AG04450 (cell line): ENCODE measurements at places on chromosomes 11 and 22.

- DNase-seq = no peak
Measured at GRCh38 chr11:74320538-74320937, 9.1 kb upstream of the P4HA3 start.

- DNase-seq = no peak
Measured at GRCh38 chr11:98227278-98227677, 793.5 kb upstream of the CNTN5 start.

DNA sequence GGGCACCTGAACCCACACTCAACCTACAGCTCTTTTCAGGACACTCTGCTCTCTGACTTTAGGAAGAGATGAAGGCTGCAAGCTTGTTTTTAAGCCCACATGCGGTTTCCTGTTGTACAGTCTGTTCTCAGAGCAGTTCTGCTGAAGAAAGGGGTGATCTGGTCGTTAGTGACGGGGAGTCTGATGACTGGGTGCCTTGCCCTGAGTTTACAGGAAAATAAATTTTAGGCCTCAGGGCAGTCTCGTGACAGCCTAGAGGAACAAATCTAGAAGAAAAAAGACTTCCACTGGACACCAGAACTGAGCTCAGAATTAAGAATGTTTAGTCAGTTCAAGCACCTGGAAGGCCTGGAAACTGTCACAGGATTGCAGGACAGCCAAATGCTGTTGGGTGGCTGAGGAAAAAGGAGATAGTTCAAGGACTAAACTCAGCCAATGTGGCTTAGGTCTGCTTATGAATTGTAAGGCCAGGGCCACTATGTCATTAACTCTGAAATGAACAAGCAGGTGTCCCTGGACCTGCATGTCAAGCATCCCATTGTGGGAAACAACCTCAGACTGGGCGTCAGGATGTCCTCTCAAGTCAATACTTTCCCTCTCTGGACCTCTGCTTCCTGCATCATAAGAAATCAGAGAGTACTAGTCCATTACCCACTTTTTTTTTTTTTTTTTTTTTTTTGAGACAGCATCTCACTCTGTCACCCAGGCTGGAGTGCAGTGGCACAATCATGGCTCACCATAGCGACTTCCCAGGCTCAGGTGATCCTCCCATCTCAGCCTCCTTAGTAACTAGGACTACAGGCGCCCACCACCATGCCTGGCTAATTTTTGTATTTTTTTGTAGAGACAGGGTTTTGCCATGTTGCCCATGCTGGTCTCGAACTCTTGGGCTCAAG is 5.7 kb downstream of the PIK3IP1 start:
- DNase-seq = no peak

- peak; percentile 71 for DNase-seq
Measured at GRCh38 chr11:27861706-27862430, 161.6 kb upstream of the BDNF start.

DNA sequence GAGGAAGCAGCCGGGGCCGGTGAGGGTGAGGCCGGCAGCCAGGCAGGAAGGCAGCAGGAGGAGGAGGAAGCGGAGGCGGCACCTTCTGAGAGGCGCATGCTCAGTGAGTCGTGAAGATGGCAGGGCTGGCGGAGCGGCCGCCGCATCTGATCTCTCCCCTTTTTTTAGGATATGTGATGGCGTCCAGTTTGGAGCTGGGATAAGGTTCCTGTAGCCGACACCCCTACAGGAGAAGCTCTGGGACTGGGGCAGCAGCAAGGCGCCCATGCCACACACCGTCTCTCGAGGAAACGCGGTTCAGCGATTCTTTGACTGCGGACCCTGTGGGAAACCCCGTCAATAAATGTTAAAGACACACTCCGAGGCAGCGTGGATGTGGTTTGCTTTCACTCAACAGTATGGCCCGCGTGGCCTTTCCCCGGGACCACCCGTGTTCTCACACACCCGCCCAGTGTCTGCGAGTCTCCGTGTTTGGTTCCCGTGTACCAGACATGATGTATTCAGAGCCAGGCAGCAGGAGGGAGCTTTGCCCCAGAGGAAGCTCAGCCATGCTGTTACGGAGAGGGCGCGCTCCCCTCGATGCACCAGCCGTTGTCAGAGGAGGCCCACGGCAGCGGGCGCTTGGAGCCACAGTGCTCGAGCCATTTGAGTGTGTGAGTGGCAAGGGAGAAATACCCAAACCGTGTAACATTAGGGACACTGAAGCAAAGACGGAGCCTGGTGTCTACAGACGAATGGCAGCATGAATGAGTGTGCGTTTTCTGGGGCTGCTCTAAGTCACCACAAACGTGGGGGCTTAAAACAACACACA is 27.7 kb upstream of the PARVB start:
- no peak for DNase-seq

DNA sequence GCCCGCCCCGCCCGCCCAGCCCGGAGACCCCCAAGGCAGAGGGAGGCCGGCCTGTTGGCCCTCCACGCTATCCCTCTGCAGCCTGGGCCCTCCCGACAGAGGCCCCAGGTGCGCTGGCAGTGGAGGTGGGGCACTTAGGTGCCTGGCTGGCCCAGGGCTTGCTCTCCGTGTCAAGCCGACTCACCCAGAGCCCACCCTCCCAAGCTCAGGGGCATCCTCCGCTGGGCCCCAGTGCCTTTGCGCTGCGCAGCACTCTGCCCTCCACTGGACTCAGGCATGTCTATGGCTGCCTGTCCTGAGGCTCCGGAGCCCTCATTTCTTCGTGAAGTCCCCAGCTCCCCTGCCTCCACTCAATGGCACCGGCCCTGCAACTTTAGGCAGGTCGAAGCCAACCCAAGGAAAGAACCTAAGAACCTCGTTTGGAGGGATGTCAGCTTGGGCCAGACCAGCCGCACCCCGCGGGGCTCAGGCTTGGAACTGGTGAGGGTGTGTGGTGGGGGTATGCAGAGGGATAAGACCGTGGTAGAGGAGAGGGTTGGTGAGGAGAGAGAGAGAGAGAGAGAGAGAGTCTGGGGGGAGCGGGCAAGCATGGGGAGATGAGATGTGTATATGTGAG is 6.1 kb downstream of the SMIM45 start:
- no peak for DNase-seq

DNA sequence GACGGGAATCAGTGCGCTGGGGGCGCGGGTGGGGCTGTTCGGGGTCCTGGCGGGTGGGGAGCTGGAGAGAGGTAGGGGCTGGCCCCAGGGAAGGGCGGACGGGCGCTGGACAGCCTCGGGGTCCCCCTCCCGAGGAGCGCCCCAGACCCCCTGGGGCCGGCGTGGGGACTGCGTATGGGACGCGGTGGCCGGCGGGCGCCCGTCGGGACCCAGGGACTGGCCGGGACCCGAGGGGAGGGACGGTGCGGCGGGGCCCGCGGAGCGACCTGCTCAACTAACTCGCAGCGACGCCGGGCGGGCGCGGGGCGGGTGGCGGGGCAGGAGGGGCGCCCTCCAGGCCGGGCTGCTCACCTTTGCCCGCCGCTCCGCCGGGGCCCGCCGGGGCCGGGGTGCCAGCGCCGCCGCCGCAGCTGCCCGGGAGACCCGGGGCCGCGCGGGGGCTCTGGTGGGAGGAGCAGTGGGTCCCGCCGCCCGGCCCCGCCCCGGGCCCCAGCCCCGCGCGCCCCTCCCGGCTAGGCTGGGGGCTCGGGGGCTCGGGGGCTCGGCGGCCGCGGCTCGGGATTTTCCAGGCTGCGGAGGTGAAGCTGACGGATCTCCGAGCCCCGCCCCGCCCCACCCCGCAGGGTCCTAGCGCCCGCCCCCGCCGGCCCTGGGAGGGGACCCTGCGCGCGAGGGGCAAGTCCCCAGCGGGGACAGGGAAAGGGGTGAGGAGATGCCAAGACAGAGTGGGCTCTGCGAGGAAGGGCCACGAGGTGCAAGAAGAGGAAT is 12.3 kb downstream of the STARD10 start:
- no peak for DNase-seq

DNA sequence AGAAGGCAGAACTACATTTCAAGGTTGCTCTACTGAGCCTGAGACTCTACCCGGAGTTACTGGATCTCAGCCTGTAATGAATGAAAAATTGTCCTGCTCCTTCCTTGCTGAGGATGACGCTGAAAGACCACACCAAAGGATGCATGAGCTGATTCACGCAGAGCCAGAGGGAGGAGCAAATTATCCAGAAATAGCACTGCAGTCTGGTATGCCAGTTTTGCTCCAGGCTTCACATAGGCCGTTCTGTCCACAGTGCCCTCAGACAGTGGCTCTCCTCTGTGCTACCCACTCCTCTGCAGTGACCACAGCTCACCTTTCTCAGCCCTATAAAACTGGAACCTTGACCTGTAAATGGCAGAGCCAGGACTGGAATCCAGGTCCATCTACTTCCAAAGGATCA is 79.3 kb upstream of the GALNT18 start:
- DNase-seq = peak; percentile 1

DNA sequence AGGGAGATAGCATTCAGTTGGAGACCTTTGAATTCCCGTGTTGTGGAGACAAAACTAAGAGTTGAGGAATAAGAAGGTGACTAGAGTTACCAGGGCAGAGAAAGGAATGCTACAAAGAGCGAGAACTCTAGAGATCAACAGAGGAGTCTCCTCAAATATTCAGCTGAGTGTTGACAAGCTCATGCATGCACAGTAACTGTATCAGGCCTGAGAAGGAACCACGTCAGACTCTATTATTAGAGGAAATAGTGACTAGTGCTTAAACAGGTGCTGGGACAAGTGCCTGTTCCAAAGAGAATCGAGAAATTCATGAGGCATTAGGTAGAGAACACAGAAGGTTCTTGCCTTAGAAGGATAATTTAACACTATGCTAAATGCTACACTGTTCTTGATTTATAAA is 333.8 kb upstream of the CHORDC1 start:
- no peak for DNase-seq

- DNase-seq = no peak
Measured at GRCh38 chr22:32700191-32700882, 101.2 kb upstream of the TIMP3 start.

- DNase-seq = no peak
Measured at GRCh38 chr11:76654980-76655379, 15.6 kb downstream of the LRRC32 start.

DNA sequence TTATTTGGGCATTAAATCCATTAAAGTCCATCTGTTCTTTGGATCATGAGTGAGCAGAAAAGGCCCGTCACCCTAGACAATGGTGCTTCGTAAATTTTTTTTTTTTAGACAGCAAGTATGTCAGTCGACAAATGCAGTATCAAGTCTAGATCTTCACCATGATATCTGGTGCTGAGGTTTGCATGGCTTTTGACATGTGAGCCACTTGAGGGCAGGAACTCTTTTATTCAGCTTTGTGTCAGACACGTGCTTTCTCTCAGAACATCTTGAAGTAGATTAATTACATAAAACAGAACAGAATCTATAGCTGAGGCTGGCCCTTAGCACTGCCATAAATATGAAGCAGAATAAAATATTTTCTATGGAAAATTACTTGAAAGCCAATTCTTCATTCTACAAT is 62.9 kb upstream of the CARD18 start:
- DNase-seq = no peak

DNA sequence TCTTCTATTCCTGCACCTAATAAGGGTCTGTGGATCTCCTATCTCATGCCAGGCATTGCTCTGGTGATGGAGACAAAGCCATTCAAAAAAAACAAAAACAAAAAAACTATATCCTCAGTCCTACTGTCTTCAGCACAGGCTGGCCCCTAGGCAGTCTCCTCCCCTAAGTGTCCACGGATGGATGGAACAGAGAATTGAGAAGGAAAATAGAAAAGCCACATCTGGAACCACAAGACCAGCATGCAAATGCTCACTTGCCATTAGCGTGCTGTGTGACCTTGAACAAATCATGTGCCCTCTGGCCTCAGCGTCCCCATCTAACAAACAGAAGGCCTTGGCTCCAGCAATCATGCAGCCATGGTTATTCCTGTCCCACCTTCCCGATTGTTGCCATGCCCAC is 32.7 kb upstream of the CD82 start:
- DNase-seq = no peak

GRCh38 chr22:50148991-50149721 is 21.4 kb upstream of the PANX2 start:
- no peak for DNase-seq

DNA sequence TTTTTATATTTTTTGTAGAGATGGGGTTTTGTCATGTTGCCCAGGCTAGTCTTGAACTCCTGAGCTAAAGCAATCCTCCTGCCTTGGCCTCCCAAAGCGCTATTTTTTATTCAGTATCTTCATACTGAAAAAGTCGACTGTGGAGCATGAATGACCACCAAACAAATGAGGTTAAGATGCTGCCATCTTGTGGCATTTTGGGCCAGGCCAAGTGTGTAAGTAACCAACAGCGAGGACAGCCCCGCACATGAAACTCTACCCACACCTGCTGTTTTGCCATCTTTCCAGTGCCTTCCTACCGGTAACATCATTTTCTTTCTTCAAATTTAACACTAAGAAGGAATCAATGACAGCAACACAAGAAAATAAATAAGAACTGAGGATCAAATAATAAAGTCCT is 32.2 kb upstream of the AQP11 start:
- DNase-seq = no peak

GRCh38 chr11:122304973-122305372 is 189.0 kb upstream of the BLID start:
- no peak for DNase-seq

DNA sequence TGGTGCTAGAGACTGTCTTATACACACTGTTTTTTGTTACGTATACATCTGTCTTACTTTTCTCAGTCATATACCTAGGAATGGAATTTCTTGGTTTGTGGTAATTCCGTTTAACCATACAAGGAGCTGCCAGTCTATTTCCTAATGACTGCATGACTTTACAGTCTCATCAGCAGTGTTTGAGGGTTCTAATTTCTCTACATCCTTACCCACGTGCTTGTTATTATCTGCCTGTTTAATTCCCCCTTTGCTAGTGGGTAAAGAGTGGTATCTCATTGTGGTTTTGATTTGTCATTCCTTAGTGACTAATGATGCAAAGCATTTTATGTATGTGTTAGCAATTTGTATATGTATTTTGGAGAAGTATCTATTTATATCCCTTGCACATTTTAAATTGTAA is 1008.0 kb downstream of the FAM181B start:
- no peak for DNase-seq

DNA sequence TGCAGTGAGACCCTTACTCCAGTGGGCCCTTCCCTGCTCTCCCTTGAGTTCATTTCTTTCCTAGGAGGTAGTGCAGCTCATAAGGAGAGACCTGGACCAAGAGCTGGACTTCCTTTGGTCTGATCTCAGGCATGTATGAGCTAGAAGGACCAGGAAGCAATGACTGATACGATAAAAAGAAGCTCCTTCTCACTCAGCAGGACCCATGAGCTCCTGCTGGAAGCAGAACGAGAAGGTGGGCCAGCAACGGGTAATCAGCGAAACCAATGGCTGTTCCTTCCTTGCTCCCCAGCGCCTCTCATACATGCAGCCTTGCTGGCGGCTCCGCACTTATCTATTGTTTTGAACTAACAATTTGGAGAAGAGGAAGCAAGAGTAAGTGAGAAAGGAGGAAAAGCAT is 56.8 kb downstream of the RPUSD4 start:
- DNase-seq = no peak

- no peak for DNase-seq
Measured at GRCh38 chr11:26712497-26712896, 9.4 kb downstream of the SLC5A12 start.

- no peak for DNase-seq
Measured at GRCh38 chr11:2271077-2271326, 614 bp upstream of the ASCL2 start.

DNA sequence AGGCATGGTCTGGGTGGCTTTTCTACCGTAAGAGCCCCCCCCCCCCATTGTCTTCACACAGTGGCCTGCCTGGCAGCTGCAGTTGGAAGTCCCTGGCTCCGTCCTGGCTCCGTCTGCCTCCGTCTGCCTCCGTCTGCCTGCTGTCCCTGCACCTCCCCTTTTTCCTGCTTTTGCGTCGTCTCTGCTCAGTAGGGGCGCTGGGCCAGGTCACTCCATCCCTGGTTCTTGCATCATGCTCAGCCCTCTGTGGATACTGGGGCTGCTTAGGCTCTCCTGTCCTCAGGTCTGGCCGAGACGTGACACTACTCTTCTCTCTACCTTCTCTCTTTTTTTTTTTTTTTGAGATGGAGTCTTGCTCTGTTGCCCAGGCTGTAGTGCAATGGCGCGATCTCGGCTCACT is 27.8 kb downstream of the AP2A2 start:
- DNase-seq = no peak
